ENCODE measurements at places on chromosomes 7 and 10.

DNA sequence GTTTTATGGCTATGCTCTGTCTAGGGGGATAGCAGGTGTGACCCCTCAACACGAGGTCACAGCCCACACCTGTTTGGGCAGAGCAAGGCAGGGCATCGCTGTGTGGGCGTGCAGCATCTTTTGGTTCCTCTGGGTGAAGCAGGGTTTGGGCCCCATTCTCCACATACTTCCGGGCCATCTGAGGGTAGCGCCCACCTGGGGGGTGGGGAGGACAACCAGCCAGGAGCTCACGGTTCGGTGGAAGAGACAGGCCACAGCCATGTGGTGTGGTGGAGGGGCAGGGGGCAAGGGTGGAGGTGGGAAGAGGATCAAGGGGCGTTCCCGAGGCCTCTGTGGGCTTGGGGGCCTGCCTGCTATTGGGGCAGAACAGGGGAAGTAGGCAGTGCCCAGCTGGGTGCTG, 2.4 kb downstream of the SH2B2 start:
- DNase-seq: no peak

DNA sequence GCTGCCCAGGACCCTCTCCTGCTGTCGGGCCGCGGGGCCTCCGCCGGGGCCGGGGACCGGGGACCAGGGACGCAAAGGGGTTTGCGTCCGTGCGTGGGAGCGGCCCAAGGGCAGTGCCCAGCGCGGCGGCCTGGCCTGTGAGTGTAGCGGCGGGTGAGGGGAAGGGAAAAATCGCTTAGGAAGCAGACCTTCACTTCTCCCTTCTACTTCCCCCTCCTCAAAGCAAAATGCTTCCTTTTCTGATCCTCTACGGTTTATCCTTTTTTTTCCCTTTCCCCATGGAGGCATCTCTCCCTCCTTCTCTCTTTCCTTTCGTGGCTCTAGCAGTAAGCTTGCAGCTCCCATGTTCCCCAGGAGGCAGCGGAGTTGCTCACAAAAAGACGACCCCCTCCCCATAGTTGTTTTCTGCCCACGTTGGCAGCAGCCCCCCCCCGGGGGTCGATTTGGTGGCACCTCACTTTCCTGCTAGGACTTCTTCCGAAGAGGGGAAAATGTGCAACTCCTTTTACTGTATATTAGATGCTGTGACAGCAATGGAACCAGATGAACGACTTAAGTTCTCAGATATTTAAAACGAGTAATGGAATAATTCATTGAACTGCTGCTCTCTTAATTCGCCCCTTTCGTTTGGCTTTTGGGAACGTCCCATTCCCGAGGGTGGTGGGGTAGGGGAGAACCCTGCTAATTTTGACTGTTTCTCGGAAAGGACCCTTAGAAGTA, 724 bp downstream of the CAPZA2 start:
- DNase-seq: no peak

DNA sequence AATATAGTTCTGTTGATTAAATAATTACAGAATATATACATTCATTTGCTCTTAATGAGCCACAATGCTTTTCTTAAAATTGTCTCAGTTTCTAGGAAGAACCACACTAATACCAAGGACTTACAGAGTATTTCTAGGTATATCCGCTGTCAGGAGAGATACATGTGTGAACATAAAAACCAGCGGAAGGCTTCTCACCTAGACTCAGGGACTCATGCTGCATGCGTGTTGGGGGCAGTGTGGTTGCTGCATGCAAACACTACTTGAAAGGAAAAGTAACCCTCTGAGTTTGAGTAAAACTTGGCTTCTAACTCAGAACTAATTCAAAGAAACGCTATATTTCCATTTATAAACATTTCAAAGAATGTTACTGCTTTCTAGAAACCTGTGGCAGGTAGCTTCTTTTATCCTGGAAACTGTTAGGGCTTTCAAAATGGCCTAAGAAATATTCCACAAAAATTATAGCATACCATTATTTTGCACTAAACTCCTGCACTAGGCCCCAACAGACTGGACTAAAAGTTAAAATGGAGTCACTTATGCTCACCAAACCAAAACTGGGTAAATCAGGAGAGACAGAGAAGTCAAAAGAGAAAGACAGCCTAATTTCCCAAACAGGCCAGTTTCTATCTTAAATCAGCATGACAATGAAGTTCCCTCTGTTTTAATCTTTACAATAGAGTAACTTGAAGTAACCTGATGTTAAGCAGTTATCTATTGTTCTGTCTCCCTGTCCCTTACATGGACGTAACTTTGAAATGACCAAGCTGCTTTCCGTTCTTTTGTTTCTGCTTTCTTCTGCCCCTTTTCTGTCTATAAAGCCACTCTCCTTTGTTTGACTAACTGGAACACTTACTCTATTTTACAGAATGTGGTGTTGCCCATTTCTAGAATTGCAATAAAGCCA, 95.2 kb upstream of the FAM133B start:
- no peak for DNase-seq

DNA sequence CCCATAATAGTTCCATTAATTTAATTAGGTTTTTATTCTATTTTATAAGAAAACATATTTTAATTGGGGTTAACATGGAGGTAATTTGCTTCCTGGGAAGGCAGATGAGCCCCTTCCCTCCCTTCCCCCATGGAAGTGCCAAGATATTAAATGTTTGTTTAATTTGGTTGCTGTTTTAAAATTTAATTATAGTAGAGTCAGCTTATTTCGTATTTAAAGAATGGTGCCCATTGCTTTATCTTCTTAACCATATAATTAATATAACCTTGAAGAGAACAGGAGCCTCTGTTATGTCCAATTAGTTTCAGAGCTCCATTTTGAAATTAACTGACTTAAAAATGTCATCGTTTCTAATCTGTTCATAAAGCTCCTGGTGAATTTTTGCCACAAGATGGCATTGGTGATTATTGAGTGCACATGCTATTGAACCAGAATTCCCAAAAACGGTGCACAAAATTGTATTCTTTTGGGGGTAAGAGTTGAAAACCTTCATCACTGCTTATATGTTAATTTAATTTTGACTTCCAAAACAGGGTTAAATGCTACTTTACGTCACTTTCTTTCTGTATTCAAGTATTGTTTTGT, 26.0 kb downstream of the KLHDC10 start:
- no peak for DNase-seq

DNA sequence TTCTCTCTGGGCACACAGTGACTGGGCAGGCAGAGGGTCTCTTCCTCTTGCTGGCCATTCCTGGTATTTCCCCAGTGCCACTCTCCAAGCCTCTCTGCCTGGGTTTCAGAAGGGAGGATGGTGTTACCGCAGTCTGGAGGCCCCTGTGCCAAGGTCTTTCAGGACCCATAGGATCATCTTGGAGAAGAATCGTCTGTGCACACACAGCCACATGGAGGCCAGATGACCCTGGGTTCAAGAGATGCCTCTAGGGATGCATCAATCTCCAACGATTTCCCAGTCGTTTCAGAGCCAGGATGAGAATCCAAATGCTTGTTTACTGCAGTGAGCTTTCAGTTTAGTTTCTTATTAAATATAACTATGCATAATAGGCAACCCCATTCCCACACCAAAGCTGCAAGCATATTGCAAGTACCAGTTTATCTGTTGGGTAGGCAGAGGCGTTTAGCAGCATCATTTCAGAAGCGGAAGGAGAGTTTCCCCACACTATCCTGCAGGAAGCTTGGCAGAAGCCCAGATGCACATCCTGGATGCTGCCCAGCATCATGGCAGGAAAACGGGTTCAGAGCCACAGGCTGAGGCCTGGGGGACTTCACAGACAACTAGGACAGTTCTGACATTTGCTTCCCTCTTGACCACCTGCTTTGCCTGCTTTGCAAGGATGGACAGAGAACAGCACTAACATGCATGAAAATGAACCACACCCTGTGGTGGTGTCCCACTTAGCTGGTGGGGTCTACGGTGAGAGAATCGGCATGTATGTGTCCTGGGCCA, 134.7 kb upstream of the FAM20C start:
- DNase-seq: peak; percentile 42

GRCh38 chr7:12162415-12163113, 48.5 kb upstream of the TMEM106B start:
- DNase-seq: no peak

DNA sequence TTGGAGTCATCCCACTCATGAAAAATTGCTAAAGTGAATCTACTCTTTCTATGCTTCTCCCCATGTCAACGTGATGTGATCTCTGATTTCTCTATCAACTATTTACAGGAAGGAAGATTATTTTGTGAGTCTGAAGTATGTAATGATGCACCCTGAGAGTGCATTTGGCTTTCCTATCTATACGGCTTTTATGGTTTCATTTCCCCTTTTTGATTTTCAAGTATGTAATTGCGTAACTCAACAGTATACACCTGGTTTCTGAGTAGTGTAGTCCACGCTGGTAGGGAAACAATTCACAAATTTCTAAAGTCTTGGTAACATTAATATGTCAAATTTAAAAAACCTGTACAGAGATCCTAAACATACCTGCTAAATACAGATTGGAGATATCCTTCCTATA, 194.7 kb upstream of the SEMA3A start:
- DNase-seq: no peak

DNA sequence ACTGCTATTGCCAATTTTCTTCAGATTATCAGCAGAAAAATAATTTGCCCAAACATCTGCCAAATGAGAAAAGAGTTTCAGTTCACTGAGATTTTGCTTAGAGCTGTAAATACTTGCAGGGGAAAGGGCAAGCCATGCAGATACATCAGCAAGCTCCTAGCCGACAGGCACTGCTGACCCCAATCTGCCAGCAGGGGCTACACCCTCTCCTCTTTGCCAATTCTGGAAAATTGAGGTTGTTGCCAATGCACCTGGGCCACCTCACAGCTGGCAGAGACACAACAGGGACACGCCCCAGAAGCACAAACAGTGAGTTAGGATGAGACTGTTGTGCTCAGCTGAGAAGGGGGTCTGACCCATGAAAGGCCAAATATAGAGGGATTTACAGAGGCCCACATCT, 129.5 kb upstream of the MYO3A start:
- no peak for DNase-seq

DNA sequence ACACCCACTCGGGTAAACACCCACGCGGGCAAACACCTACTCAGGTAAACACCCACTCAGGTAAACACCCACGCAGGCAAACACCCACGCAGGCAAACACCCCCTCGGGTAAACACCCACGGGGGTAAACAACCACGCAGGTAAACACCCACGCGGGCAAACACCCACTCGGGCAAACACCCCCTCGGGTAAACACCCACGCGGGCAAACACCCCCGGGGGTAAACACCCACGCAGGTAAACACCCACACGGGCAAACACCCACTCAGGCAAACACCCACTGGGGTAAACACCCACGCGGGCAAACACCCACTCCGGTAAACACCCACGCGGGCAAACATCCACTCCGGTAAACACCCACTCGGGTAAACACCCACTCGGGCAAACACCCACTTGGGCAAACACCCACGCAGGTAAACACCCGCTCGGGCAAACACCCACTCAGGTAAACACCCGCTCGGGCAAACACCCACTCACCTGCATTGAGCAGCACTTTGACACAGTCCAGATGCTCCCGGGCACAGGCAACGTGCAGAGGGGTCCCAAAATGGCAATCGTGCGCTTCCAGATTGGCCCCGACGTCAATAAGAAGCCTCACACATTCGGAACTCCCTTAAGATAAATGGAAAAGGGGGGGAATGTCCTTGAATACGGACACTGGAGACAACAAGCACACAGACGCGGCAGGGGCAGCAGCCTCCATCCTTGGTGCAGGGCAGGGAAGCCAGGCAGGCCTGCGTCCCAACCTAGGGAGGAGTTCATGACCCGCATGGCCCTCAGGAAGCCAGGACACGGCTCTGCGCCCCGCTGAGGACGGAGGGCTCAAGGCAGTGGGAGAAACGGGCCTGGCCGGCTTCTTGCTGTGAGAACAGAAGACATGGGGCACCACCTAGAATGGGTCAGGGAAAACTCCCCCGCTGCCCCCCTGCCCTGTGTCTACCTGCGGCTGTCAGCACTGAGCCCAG, 17.6 kb downstream of the ASB13 start:
- no peak for DNase-seq

DNA sequence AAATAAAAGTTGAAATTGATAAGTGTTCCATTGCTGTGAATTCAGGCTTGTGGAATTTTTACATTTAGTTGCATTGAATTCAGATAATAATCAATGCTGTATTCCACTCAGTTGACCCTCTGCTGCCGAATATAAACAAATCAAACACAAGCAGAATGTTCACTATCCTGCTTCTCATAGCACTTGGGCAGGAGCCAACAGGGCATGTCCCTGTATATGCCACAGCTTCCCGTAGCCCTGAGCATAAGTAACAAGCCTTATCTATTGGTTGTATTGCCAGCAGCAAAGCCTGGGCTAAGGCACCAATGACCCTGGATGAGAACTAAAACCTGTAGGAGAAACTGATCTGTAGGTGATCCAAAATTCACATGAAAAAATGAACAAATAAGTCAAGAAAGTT, 145.9 kb downstream of the ARHGAP12 start:
- DNase-seq: no peak

- DNase-seq: no peak
These were observed 189.3 kb downstream of the ELMO1 start for GRCh38 chr7:37259319-37259821.

DNA sequence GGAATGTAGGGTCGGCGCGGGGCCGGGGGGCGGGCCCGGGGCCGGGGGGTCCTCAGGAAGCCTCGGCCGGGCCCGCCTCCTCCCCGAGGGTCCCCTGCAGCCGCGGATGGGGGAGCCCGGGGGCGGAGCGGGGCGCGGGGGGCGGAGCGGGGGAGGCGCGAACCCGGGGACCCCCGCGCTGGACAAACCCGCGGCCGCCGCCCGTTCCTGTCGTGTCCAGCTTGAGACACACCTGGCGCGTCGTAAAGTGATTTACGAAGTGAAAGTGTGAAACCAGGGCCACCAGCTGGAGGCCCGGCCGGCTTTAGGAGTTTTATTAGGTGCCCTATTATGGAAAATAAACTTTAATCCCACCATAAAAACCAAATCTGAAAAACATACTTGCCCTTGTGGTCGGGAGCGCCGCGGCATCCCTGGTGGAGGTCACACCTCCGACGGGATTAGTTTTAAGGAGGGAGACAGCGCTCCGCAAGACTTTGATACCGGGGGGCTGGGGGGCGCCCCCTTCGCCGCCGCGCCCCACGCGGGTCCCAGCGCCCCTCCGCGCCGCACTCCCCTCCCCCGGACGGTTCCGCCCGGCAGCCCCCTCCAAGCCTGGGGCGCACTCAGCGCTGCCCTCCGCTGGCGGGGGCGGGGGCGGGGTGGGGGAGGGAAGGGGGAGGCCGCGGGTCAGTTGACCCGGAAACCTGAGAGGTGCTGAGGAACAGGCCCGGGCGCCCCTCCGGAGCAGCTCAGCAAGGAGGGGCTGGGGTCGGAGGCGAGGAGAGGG, 10.3 kb downstream of the MNX1 start:
- no peak for DNase-seq

DNA sequence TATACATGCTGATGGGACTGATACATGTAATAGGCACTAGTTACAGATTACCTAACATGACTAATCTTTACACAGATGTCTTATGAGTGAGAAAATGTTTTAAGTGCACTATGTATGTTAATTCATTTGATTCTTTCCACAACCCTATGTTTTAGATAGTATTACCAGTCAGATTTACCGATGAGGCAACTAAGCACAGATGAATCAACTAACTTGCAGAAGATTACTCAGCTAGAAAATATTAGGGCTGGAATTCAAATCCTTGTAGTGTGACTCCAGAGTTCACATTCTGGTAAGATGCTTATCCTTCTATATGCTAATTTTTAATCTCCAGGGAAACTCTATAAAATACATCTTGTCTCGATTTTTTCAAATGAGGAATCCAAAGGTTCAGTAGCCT, 964.9 kb downstream of the REEP3 start:
- no peak for DNase-seq

GRCh38 chr10:111078505-111079185, 1.8 kb downstream of the ADRA2A start:
- peak; percentile 54 for DNase-seq

Measured in H1 (cell line).